ENCODE measurements at places on chromosomes 2 and 18.

GRCh38 chr2:237153181-237153580, 67.5 kb downstream of the COPS8 start:
- no peak for DNase-seq

DNA sequence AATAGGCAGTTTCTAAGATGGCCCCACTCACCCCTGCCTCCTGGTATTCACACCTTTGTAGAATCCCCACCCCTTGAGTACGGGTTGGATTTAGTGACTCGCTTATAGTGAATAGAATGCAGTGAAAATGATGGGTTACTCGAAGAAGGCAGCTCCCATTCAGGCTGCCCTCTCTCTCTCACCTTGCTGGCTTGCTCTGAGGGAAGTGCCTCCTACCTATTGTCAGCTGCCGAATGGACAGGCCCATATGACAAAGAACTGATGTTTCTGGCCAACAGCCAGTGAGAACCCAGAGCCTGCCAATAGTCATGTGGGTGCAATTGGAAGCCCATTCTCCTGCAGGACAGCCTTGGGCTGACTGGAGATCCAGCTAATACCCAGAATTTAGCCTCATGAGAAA, 22.1 kb upstream of the RNF103 start:
- no peak for DNase-seq

- DNase-seq: no peak
Observed at GRCh38 chr2:239677453-239678185, 276.8 kb upstream of the HDAC4 start.

GRCh38 chr2:12852135-12852534, 135.4 kb downstream of the TRIB2 start:
- DNase-seq: no peak

- DNase-seq: no peak
Observed at GRCh38 chr2:19607400-19607799, 249.0 kb upstream of the OSR1 start.

DNA sequence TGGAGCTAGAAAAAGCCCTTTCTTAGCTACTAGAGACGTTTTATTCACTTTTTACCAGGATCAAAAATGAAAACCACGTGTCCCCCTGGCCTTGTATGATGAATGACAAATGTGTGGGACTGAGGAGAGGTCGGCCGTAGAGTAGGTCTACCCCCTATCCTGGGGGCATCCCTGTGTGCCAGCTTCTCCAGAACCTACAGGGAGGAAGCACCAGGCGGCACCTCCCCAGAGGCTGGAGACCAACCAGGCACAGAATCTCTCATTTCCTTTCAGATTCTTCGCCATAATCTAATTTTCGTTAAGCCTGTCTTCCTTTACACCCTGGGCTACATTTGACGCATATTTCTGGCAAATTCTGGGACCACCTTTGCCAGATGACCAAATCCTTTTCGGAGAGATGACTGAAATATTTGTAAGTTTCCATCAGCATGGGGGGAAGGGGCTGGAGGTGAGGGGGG, 15.9 kb downstream of the TWIST2 start:
- no peak for DNase-seq

- no peak for DNase-seq
Observed at GRCh38 chr18:63198868-63199742, 120.5 kb downstream of the BCL2 start.

DNA sequence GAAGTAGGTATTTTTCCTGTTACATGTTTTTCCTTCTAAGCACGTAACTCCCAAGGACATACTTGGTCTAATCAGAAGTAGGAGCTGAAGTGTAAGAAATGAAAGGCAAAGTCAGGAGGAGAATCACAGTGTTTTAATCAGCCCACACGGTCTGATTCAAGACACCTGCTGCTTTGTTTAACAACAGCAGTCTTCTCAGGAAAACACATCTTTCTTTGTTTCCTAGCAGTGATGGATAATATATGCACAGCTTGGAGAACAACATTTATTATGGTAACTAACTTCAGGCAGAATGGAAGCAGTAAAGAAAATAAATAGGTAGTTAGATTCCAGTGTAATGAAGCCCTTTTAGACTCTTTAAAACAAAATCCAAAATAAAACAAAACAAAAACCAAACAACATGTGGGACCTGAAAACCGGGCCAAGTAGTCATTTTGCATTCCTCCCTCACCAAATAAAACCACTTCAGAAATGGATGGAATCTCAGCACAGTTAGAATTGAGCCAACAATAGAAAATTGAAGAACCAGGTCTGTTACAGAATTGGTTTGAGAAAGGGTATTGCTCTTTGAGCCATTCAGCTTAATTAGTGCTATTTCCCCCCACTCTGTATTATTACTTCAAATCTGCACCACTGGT, 61.1 kb upstream of the UGP2 start:
- peak; percentile 44 for DNase-seq

DNA sequence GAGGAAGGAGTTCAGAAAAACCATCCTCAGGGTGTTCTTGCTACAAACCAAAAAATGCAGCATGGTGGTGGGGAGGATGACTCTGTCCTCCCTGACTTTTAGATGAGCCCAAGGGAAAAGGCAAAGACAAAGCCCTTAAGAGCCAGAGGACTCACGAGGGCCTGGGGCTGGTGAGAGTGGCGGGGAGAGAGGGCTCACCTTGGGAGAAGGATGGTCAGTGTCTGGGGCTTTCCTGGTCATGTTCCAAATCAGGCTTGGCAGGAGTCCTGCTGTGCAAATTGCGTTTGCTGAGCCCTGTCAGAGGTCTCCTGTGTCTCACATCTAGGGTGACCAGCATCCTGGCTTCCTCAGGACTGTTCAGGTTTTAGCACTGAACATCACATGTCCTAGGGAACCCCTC, 4.7 kb downstream of the UGT1A1 start:
- DNase-seq: no peak

DNA sequence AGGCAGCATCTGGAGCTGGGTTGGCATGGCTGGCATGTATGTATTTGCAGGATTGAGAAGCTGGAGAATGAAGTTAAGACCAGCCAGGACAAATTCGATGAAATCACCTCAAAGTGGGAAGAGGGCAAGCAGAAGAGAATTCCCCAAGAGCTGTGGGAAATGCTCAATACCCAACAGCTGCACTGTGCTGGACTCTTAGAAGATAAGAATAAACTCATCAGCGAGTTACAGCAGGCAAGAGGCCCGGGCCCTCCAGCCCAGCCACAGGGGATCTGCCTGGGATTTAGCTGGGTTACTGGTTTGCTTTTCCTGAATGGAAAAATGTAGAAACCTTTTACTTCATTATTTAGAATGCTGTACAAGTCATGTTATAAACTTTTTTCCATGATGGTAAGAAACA, 22.5 kb downstream of the DRC1 start:
- DNase-seq: no peak

- no peak for DNase-seq
Observed at GRCh38 chr18:58859907-58860306, 4.8 kb upstream of the ZNF532 start.

- no peak for DNase-seq
Observed at GRCh38 chr2:70822843-70823242, 2.4 kb upstream of the CLEC4F start.

GRCh38 chr2:218383892-218384519, 1.9 kb downstream of the SLC11A1 start:
- DNase-seq: peak; percentile 33

- DNase-seq: no peak
Observed at GRCh38 chr18:46427216-46427995, 229.6 kb downstream of the LOXHD1 start.

- DNase-seq: peak; percentile 3
Observed at GRCh38 chr2:140893685-140894084, 1237.1 kb downstream of the LRP1B start.

DNA sequence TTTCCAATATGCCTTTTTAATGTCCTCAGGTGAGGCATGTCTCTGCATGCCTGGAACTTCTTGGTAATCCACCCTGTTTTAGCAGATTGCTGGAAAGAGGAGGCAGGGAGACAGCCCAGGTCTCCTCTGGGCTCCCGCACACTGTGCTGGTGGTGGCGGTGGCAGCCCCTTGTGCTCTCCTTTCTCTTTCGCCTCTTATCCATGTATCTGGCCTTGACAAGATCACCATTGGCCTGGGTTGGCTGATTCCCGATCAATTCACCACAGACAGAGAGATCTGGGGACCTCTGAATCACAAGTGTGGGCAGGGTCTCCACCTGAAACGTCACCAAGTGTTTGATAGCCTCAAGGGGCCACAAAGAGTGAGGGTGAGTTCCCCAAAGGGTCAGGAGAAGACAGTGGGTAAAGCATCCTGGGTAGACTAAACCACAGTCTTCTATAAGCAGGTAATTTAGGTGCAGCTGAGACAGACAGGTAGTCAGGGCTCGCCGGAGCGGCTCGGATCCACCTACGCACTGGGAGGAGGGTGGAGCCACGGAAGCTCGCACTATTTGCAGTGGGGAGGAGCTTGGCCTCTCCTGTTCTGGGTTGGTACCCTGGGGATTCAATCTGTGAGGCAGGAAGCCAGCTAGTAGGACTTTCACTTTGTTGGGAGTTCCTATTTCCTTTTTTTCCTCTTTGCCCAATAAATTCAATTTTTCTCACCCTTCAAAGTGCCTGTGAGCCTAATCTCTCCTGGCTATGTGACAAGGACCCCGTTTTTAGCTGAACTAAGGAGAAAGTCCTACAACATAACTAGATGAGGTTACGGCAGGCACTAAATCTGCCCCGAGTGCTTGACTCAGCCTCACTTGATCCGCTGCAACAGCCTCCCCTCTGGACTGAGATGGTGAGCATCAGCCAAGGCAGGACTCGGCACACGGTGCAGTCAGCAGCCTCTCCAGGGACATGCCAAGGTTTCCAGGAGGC, 57.6 kb downstream of the SLC4A3 start:
- DNase-seq: peak; percentile 84

- no peak for DNase-seq
Observed at GRCh38 chr18:11745521-11745920, 56.5 kb downstream of the GNAL start.

GRCh38 chr2:238720232-238720672, 127.6 kb upstream of the TWIST2 start:
- DNase-seq: peak; percentile 49

GRCh38 chr2:238936162-238937052, 88.5 kb downstream of the TWIST2 start:
- DNase-seq: no peak

DNA sequence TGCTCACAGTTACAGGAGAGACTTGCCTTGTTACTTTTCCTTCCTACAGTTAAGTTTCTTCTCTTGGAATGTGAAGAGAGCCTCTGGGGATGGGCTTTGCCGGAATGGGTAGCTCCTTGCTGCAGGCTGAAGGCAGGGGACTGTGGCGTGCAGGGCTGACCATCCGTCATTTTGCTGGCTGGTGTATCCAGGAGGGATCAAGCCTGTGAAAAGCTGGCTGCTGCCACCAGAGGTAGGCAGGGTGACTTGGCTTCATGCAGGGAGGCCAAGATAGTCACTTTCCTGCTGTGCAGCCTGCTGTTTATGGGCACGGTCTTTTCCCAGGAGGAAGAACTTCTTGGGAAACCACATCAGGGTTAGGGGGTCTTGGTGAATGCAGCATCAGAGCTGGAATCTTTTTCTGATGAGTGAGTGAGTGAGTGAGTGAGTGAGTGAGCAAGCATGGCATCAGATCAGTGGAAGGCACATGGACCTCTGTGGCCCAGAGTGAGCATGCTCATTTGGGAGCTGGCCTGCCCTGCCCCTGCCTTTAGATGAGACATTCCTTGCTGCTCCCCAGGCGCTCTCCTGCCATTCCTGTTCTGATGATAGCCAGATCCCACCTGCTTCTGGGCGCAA, 33.0 kb downstream of the FHOD3 start:
- DNase-seq: no peak

DNA sequence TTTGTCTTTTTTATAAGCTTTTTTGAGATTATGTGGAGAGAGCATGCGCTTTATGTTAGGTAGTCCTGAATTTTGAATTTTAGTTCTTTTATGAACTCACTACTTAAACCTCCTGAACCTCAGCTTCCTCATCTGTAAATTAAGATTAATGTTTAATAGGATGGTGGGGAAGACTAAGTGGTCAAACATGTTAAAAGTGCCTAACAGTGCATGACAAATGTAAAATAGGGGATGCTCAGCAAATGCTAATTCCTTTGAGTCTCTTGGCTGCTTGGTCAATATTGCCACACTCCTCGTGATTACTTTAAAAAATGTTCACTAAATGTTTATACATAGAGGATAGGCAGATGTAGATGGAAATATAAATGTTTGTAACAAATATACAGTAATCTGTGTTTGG, 6.8 kb downstream of the BIRC6 start:
- no peak for DNase-seq

DNA sequence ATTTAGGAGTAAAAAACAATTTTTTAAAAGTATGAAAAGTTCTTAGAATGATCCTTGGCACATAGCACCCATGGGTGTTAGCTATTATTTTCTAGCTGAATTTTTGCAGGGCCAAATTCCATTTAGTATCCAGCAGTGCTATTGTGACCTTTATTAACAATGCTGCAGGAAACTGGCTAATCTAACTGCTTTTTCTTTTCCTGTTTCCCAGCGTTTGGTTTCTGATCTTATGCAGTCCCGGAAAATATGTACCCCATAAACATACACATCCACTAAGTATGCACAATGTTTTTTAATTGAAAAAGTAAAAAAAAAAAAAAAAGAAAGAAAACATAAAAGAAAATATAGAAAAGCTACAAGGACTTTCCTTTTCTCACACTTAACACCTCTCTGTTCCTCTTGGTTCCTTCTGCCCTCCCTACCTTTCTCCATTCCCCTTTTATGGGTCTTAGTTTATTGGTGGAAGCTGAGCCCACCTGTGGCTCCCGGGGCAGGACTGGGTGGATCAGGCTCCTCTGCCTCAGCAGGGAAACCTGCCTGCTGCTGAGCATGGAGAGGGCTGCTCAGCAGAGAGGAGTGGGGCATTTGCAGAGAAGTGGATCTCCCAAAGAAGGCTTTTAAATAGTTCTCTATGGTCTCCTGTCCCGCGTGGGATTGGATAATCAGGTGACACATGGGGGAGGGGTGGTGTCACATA, 9.3 kb upstream of the SLC16A14 start:
- DNase-seq: no peak

GRCh38 chr2:45331410-45331786, 279.7 kb downstream of the SRBD1 start:
- DNase-seq: no peak

- DNase-seq: no peak
Observed at GRCh38 chr18:10052871-10053270, 139.1 kb downstream of the VAPA start.

- no peak for DNase-seq
Observed at GRCh38 chr2:229610872-229611271, 103.5 kb downstream of the DNER start.

- no peak for DNase-seq
Observed at GRCh38 chr2:105327690-105328089, 1.8 kb downstream of the TGFBRAP1 start.

GRCh38 chr2:43576981-43577892, 18.6 kb downstream of the THADA start:
- DNase-seq: peak; percentile 77

- peak; percentile 44 for DNase-seq
Observed at GRCh38 chr2:45435316-45435715, 175.8 kb downstream of the SRBD1 start.

- DNase-seq: peak; percentile 91
Observed at GRCh38 chr2:61017556-61018317, at the start of the genes PEX13 and PUS10. Gene PEX13, plus strand, starts transcription at chr2:61017720. Its CDS starts 40 bp downstream, at chr2:61017760. Gene PUS10, minus strand, starts transcription at chr2:61018255. Its CDS starts 6,365 bp downstream, at chr2:61011890.

DNA sequence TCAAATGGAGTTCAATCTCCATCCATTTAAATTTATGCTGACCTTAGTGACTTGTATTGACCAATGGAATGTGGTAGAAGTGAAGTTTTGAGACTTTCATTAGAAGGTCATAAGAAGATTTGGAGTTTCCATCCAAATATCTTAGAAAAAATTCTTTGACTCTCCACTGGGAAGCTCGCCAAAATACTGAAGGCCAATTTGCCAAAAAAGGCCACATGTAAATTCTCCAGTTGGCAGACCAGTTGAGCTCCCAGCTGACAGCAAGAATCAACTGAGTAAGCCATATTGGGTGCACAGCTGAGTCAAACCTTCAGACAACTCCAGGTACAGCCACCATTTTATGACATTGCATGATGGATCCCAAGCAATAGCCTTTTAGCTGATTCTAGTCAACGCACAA, 228.3 kb upstream of the SETBP1 start:
- no peak for DNase-seq

All from GM03348 (cell line).